ENCODE measurements at places on chromosomes 3 and 15.

- DNase-seq: no peak
Measured at GRCh38 chr3:180523040-180523439, 78.9 kb upstream of the TTC14 start.

DNA sequence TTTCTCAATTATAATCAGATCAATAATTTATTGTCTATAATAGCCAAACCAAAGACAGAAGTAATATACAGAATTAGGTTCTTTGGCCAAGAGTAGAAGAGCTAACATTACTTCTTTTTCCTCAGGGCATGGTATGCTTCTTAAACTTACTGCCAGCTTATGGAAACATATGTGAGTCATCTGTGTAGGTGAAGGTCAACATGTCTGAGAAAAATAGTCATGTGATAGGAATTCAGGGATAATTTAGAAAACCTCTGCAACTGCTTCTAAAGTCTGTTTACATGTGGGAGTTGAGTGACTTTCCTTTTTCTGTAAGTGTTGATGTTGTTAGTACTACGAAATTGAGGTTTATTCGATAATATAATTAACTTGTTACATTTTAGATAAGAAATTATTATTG is 19.2 kb upstream of the MAP6D1 start:
- no peak for DNase-seq

DNA sequence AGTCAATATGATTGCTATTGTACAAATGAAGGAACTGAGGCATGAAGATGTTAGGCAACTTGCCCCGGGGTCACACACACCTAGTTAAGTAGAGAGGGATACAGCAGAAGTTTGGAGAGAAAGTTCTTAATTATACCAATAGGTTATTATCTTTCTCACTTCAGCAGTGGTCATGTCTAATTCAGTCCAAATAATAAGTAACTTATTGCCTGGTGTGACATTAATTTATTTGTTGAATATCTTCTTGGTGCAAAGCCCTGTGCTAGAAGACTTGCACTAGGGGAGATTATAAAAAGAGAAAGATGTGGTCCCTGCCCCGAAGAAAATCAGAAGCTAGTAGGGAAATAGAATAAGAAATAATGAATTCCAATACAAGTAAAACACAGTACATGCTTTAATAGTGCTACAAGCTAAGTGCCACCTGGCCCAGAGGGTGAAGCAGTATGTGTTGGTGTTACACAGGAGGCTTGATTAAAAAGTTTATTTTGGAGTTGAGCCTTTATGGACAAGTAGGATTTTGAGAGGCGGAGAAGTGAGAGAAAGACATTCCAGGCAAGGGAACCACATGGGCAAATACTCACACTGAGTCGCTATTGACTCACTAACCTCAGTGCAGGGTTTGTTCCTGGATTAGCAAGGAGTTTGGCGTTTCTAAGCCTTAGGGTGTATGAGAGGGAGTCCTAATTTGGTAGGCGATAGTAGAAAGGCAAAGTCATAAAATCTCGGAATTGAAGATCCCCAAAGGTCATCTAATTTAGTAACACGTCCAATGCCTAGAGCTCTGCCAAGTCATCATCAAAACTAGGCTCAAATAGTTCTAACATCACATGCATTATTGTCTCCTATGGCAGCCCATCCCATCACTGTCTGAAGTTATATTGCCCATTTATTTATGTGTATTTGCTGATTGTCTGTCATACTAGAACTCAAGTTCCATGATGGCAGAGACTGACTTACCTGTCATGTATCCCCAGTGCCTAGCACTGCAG is 19.2 kb upstream of the GSK3B start:
- DNase-seq: no peak

GRCh38 chr3:196012481-196012880 is 69.4 kb downstream of the TFRC start:
- DNase-seq: no peak

DNA sequence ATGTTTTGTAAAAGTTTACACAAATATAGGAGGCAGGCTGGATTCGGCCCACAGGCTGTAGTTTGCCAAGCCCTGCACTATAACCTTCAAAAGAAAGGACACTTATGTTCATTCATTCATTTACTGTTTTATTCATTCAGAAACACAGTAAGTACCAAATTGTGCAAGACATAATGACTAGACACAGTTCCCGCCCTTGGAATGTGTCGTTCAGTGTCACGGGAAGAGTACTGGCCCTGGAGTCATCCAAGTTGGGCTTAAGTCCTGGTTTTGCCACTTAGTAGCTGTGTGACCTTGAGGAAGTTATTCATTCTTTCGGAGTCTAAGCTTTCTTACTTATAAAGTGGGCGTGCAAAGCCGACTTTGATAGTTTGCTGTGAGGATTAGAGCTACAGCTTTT is 22.0 kb downstream of the COLQ start:
- DNase-seq: no peak
